Renal cortical epithelial cell (primary cell): ENCODE measurements at places on chromosomes 1 and 21.

GRCh38 chr1:197101978-197102377 is 34.9 kb upstream of the F13B start:
- DNase-seq: no peak

- no peak for DNase-seq
Measured at GRCh38 chr1:219081943-219082925, 91.4 kb upstream of the LYPLAL1 start.

DNA sequence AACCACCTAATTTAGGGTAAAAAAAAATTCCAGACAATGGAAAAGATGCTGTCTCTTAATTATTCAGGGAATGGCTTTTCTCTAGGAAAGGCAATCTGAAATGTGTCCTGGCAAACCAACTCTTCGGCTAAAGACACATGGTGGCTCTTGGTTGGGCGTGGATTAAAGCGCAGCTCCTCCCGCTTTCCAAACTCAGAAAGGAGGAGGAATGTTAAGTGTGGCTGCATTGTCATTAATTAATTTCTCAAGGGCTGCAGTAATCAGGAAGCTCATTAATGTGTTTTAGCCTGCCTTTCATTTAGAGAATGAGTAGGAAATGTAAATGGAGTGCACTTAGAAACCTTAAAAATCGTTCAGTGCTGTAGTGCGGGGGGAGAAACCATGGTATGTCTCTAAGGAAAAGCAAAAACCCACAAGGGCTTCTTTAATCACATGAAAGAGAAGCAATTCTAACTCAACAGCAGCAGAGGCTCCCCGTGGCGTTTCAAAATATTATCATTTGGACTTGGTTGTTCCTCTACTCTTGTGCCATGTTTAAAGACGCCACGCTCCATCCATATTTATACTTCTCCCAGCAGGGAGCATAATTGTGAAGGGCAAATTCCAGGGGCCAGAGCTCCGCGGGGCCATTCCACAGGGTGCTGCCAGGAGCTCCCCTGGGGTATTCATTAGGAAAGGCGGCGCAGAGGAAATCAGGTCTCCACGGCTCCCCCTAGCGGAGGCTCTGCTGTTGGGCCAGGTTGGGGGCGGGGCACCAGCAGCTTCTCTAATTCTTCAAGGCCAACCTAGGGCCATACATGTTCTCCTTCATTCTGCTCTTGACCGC is 91.9 kb upstream of the SSX2IP start:
- DNase-seq: peak; percentile 41

DNA sequence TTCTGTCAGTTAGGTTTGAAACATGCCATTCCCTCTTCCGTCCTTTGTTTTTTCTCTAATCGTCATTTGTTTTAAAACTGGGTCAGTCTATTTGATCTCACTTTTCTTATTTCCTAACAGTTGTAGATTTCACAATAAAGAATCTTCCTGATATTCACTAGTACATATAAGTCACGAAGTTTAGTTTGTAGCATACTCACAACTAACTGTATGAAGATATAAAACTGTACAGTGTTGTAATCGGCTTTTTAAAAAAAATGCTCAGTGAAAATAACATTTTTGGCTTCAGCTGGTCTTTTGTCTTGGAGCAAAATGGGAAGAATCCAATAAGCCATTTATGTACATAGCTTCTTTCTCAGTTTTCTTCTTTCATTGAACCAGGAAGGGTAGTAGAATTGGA is 78.3 kb downstream of the NCAM2 start:
- DNase-seq: no peak

DNA sequence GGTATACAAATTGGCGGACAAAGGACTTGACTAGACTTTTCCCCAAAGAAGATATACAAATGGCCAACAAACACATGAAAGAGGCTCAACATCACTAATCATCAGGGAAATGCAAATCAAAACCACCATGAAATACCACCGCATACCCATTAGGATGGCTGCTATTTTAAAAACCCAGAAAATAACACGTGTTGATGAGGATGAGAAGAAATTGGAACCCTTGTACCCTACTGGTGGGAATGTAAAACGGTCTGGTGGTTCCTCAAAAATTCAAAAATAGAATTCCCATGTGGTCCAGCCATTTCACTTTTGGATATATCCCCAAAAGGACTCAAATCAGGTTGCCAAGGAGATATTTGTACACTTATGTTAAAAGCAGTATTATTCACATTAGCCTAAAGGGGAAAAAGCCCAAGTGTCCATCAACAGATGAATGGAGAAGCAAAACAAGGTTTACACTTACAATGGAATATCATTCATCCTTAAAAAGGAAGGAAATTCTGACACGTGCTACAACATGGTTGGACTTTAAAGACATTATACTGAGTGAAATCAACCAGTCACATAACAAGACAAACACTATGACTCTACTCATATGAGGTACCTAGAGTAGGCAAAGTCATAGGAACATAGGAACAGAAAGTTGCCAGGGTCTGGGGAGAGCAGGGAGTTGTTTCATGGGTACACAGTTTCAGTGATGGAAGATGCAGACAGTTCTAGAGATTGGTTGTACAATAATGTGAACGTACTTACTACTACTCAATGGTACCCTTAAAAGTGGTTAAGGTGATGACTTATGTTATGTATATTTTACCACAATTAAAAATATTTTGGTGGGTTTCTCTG is 17.0 kb downstream of the CD34 start:
- no peak for DNase-seq

- no peak for DNase-seq
Measured at GRCh38 chr21:29056538-29057050, 16.9 kb downstream of the CCT8 start.

- DNase-seq: peak; percentile 82
Measured at GRCh38 chr1:181777812-181778211, 283.7 kb downstream of the ZNF648 start.

DNA sequence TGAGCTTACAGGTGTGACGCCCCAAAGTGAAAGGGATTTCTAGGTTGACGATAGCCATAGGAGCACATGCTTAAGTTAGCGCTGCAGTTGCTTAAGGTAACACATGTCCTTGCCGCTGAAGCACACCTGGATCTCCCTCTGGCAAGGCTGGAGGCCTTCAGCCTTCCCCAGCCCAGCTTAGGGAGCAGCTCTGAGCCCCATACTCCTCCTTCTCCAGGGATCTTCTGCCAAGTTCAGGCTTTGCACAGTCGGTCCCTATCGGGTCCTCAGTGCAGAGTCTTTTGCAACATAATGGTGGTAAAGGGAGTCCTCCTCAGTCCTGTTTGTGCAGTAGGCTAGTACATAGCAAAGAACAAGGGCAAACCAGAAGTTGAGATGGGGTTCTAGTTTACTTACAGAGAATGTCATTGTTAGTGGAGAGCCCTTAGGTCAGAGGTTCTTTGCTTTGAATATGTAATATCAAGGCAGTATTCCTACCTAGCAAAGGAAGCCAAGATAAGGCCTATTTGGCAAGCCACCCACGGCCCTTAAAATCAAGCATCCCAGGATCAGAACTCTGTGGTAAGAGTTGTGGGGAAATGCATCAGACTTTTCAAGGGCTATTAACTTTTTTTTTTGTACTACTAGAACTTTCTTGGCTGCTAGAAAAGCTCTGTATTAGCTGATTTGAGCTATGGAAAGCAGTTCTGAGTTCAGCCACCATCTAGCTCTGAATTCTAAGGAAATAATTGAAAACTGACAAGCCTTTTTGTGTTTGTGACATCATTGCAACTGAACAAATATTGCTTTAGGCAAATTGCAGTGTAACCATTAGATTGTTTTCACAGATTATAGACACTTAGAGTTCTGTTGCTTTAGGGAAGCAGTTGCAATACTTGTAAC is 1.4 kb downstream of the EVA1C start:
- peak; percentile 20 for DNase-seq

DNA sequence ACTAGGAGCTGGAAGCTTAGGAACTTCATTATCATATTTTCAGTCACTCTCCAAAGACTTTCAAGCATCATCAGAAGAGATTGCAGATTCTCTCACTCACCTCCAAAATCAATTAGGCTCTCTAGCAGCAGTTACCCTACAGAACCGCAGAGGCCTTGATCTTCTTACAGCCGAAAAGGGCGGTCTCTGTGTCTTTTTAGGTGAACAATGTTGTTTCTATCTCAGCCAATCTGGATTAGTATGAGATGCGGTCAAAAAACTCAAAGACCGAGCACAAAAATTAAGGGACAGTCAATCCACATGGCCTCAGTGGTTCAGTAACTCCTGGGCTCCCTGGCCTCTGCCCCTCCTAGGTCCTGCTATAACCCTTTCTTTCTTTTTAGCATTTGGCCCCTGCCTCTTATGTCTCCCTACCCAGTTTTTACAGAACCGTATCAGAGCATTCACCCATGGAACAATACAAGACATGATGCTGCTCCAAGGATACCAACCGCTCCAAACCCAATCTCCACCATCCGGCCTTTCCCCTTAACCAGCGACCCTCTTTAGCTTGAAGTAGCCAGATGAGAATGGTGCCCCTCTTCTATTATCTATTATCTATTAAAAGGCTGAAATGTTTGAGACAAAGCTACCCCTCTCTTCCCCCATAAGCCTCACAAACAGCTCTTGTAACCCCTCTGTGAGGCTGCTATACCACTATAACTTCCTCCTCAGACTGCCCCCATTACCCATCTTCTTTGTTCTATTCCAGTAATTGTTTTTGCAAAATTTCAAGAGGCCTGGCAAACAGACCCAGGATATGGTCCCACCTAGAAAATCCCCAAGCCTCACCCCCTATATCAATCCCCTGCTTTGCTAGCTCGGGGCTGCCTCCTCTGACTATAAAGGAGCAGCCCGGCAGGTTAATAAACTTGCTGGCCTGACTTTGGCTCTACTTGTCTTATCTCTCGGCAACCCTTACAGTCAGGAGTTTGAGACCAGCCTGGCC is 18.7 kb upstream of the CA6 start:
- no peak for DNase-seq

- DNase-seq: no peak
Measured at GRCh38 chr1:116006486-116006964, 30.2 kb downstream of the SLC22A15 start.

- peak; percentile 8 for DNase-seq
Measured at GRCh38 chr1:61782771-61783170, 40.5 kb downstream of the PATJ start.

GRCh38 chr1:230563591-230563990 is 78.7 kb upstream of the COG2 start:
- DNase-seq: no peak

- DNase-seq: no peak
Measured at GRCh38 chr1:228338521-228339051, 68.0 kb downstream of the TRIM11 start.

DNA sequence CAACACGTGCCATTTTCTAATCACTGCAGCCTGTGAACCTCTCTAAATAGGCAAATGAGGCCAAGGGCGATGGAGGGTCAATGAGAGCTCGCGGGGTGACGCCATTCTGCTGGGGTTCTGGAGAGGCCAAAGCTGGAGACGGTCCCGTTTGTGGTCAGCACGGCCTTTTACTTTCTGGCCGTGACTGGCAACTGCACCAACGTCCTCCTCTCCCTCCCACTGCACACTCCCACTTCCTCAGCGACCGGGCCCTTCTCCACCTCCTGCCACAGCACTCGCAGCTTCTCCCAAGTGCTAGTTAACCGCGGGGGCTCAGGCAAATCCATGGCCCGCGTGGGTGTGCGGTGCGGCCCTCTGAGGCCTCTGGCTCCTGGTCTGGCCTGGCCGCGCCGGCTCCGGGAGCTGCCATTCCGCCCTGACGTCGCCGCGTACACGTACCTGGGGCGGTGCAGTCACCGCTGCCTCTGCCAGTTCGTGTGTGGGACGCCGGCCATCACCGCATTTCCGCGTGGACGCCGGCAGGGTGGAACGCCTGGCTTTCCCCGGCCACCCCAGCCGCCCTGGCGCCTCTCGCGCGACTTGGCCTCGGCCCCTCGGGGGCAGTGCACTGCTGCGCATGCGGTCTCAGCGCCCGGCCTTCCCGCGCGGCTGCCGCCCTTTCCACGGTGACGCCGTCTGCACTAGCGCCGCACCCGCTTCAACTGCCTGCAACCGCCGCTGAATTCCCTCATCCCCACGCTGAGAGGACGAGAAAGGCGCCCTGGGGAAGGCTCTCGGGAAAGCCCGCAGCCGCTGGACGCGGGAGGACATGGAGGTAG is 18.2 kb downstream of the OR2C3 start:
- no peak for DNase-seq

DNA sequence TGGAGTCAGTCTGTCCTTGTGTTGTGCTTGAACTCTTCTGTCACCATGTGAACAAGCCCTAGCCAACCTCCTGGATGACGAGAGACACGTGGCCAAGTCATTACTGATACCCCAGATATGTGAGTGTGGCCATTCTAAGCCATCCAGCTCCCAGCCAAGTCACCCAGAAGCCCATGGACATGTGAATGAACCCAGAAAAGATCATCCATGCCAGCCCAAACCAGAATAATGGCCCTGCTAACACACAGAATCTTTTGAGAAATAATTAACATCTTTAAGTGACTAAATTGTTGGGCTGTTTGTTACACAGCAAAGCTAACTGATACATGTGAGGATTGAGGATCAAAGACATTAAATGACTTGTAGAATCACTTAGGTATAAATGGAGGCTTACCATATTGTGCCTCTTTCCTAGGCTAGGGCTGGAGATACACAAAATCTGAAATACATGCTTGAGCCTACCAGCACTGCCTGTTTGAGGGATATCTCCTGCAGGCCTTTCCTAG is 38.2 kb downstream of the KANK4 start:
- DNase-seq: no peak

- no peak for DNase-seq
Measured at GRCh38 chr1:62904856-62905225, 120.9 kb downstream of the ATG4C start.

DNA sequence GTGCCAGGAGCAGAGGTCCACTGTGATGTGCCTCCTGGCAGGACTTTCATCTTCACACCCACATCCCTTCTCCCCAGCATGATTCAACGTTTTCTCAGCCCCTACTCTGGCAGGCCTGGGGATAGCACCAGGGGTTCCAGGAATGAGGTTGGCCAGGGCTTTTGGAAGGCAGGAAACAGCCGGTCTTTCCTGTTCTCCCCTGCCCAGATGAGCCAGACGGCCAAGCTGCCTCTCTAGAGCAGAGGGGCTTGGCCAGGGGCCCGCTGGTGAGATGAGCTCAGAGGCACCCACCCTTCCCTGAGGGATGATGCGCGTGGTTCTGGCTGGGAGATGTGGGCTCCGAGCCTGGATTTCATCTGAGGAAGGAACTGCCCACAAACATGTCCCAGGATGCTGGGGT is 4.3 kb upstream of the MFAP2 start:
- DNase-seq: peak; percentile 13

DNA sequence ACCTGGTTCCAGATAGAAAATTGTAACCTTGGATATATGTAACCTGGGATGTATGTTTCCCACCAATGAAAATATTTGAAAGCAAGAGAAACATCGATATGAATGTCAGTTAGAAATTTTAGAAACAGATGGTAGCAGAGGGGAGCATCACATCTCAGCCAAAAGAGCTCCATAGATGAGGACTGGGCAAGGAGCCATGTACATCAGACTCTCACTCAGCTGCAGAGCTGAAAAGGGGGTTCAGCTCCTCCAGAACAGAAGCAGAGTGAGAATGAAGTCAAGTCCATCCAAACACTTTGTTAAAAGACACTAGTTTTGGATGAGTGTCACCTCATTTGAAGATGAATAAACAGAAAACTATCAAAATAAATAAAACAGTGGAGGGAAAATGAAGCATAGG is 202.4 kb downstream of the HMCN1 start:
- no peak for DNase-seq

GRCh38 chr1:114087495-114087894 is 66.2 kb downstream of the SYT6 start:
- no peak for DNase-seq

- no peak for DNase-seq
Measured at GRCh38 chr21:17752171-17752570, 67.0 kb downstream of the C21orf91 start.

- no peak for DNase-seq
Measured at GRCh38 chr1:54936791-54937190, 43.6 kb upstream of the TMEM61 start.

- DNase-seq: no peak
Measured at GRCh38 chr1:231855926-231856325, 229.3 kb downstream of the DISC1 start.
